Calu3 (cell line): ENCODE measurements at places on chromosomes 5 and 9.

- DNase-seq, result no peak
These were observed 34.7 kb downstream of the LPCAT1 start for GRCh38 chr5:1488882-1489680.

GRCh38 chr5:122377026-122377425 is 65.0 kb downstream of the SNCAIP start:
- no peak for DNase-seq

DNA sequence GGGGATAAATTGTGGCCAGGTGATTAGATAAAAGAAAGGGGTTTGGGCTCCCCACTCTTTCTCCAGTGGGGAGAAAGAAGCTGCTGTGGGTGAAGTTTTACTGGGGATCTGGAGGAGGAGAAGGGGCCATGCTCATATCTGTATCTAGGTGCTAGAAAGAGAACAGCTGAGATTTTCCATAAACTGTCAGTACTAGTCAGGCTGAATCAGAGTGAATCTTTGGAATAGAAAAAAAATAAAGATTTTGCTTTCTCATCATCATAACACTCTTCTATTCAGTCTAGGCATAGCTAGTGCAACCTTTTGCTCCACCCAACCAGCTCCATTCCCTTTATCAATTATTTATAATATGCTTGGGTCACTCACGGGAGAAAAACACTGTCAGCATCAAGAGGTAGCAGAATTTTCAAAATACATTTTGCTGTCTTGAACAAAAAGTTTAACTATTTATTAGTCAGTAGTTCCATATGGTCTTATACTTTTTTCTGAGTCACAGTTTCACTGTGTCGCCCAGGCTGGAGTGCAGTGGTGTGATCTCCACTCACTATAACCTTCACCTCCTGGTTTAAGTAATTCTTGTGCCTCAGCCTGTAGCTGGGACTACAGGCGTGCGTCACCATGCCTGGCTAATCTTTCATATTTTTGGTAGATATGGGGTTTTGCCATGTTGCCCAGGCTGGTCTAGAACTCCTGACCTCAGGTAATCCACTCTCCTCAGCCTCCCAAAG is 21.3 kb upstream of the ERMP1 start:
- no peak for DNase-seq

GRCh38 chr5:26727916-26728315 is 310.5 kb downstream of the CDH9 start:
- no peak for DNase-seq
